ENCODE measurements at places on chromosomes 2 and 18. TPM values are rescaled to one million over a fixed set of nuclear protein-coding genes. Genes with fewer than 3 reads are reported as not detected.

Gene HJURP
- total RNA-seq = 83.4 TPM

Gene DLX2
- total RNA-seq = 2.6 TPM

Gene CYP1B1
- total RNA-seq = 29.9 TPM

Gene MAP3K19
- total RNA-seq = not detected

Gene HOXD9
- 2.1 TPM for total RNA-seq

Gene GAL3ST2
- not detected for total RNA-seq

Gene ANKRD30BL
- total RNA-seq = not detected

Gene SERPINB5
- total RNA-seq = not detected

Gene MFF
- total RNA-seq = 152 TPM

Gene MEP1B
- not detected for total RNA-seq

Gene SPC25
- 31.9 TPM for total RNA-seq

Gene PFN4
- total RNA-seq = 0.72 TPM

Gene ATG4B
- total RNA-seq = 65.7 TPM

Gene TRMT61B
- 5.3 TPM for total RNA-seq

Gene RAB17
- total RNA-seq = not detected

Gene SP140
- total RNA-seq = not detected

Gene ASPRV1
- total RNA-seq = not detected

Gene MALL
- total RNA-seq = 0.10 TPM

All from H4 (cell line).